Muscle of leg (tissue), 16 donors: ENCODE measurements at places on chromosomes 5 and 9.

DNA sequence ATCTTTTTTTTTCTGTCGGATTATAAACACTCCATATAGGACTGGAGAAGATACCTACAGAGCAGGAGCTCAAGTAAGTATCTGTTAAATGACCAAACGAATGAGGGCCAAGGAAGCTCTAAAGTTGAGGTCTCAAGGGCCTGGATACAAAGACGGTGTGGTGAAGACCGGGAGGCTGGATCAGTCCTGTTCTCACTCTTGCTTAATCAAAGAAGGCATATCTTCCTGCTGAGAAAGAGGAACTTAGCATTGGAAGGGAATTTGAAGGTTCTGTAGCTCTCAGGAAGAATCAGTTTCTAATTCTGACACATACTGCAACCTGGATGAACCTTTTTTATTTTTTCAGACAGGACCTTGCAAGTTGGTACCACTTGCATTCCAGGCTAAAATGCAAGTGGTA lies 28.3 kb upstream of the PAX5 start:
- DNase-seq = no peak

GRCh38 chr5:139733698-139734538 lies 61.7 kb upstream of the PSD2 start:
- DNase-seq = peak; percentile 64

DNA sequence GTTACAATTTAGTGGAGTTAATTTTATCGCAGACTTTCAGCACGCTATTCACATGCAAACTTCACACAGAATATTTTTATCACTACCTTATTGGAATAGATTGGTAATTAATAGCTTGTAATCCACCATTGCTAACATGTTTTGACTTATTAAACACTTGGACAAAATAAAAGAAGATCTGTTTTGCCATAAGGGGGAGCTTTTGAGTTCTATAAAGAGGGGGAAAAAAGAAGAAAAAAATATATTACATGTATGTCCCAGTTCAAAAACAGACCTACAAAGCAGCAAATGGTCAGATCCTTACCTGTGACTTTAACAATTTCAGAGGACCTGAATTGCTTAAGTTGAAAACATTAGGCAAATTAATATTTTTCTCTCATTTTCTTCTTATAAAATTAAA lies 1.2 kb upstream of the PAPPA start:
- peak; percentile 55 for DNase-seq

- DNase-seq = no peak
Measured at GRCh38 chr5:10509575-10509974, 54.3 kb upstream of the ANKRD33B start.

DNA sequence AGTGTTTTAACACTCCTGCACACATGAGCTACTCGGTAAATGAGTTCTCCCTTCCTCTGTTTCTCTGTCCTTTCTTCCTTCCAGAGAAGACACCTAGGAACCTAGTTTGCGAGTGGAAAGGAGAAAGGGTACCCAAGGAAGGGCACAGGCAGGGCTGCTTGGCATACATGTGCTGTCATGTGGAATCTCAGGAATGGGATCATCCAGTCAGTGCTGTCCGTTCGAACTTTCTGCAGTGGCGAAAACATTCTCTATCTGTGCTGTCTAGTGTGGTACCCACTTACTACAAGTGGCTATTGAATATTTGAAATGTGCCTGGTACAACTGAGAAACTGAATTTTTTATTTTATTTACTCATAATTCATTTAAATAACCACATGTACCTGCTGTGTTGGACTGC lies 28.0 kb downstream of the NLN start:
- DNase-seq = no peak

DNA sequence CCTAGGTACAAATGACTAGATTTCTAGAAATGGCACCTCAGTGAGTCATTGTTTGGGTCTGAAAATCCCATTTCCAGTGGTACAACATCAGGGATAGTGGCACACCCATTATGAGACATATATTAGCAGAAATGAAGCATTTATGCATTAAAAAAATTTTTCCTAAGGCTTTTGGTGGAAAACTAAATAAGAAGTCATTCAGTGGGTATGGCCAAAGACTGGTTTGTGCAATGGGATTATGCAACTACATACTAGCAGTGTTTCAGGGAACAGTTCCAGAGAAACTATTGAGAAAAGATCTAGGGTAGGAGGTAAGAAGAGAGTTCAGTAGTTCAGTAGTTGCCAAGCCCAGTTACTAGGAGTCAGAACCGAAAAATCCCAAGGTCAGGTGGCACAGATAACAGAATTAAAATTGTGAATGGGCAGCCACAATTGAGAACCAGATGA lies 106.5 kb upstream of the HAPLN1 start:
- DNase-seq = no peak

GRCh38 chr9:38386319-38386895 lies 6.1 kb upstream of the ALDH1B1 start:
- no peak for DNase-seq

GRCh38 chr9:111798786-111799185 lies 4.0 kb upstream of the SHOC1 start:
- DNase-seq = no peak

DNA sequence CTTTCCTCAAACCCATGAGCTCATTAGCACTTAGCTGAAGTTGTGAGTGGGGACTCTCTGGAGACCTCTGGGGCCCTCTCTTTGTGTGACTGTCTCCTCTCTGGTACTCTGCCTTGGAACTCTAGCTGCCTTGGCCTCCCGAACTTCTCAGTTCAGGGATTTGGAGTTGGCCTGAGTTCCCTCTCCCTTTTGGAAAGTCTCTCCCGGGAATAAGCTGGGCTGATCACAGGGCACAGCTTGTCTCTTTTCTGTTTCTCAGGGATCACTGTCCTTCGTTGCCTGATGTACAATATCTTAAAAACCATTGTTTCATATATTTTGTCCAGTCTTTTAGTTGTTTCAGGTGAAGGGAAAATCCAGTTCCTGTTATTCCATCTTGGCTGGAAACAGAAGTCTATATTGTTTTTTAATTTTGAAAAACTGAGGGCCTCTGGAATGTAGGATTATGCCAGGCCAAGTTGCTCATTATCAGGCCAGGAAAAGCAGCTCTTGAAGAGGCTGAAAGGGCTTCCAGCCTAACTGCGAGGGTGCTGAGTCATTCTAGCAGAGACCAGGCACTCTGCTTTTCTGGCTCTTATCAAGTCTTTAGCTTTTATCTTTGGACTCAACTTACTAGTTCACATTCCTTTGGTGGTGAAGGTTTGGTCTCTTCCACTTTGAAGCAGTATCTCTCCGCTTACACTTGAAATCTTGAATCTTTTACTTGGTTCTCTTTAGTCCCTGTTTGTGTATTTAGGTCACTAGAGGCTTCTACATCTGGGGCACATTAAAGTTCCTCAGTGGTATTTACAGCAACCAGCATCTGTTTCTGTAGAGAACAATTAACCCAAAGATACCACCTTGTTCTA lies 8.4 kb upstream of the RGS3 start:
- peak; percentile 68 for DNase-seq

GRCh38 chr9:78510035-78510434 lies 213.1 kb downstream of the PSAT1 start:
- no peak for DNase-seq

DNA sequence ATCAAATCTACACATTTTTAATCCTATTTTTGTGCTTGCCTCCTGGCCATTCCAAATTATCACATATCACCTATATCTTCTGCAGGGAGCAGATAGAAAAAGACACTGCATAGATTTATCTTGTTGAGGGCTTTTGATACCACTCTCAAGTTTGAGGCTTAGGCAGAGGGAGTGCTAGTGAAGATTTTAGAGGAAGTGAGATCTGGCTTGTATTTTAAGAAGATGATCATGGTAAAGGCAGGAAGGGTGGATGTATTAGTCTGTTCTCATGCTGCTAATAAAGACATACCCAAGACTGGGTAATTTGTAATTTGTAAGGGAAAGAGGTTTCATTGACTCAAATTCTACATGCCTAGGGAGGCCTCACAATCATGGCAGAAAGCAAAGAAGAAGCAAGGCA lies 220.9 kb upstream of the TUT7 start:
- DNase-seq = no peak

DNA sequence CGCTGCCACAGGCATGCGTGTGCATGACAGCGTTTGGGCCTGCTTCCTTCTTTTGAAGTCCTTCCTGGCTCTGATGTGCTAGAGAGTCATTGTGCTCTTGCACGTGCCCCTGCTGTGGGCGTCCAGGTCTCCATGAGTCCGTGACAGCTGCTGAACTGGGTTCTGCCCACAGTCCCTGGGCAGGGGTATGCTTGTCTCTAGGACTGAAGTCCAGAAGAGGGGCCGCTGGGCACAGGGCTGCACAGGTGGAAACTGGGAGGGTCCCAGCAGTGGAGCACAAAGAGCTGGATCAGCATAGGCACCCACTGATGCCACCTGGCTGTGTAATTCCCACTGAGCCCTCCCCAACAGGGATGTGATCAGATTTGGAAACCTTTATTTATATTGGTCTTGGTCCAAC lies 169.4 kb downstream of the IRX2 start:
- DNase-seq = no peak

GRCh38 chr5:169426784-169427183 lies 125.8 kb upstream of the SLIT3 start:
- peak; percentile 13 for DNase-seq
